ENCODE measurements at places on chromosomes 1 and 21. TPM values are rescaled to one million over a fixed set of nuclear protein-coding genes. Genes with fewer than 3 reads are reported as not detected.

Gene C8A
- total RNA-seq = not detected

Gene SLC44A5
- 3.9 TPM for total RNA-seq

DNA sequence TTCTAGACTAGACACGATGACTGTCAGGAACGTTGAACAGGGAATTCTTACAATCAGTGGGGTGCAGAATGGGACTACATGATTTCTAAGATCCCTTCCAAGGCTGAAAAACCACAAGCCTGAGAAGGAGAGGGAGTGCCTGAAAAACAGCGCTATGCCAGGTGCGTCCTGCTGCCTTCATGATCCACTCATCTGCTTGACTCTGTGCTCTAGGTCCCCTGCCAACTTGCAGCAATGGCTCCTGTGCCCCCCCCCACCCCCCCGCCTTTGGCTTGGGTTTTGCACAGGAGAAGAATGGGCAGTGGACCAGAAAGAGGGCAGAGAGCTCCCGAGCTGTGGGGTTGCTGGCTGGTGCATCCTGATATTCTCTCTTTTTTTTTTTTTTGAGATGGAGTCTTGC lies 5.9 kb downstream of the SLC2A7 start:
- no peak for DNase-seq

DNA sequence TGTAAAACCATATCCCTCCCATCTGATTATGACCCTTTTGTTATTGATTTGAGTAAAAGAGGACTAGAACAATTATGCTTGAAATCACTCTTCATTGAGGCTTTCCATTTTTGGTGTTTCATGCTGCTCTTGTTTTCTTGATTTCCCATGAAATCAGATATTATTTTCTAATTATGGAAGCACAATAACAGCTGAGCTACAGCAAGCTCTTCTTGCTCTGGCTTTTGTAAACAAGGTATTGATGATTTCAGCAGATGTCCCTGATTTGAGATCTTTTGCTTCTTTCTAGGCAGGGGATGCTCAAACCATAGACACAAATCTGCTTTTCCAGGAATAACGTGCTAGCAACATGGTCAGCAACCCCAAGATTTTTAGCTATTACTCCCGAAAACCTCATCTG lies 607.8 kb downstream of the NCAM2 start:
- no peak for DNase-seq

DNA sequence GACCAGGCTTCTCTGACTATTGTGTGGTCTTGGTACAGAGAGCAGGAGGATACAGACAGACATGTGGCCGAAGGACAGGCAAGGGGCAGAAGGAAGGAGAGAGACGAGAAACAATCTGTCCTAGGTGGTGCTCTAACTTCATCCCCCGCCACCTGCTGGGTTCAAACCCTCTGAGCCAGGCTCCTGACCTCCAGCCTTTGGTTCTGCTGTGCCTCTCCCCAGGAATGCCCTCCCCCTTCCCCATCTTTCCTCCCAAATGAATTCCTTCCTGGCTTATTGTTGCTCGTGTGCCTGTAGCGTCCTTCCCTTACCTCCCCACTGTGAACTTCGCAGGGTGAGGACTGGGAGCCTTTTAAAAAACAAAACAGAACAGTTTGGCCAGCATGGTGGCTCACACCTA lies 5.4 kb downstream of the TCEA3 start:
- no peak for DNase-seq

- DNase-seq = no peak
These were observed 5.1 kb downstream of the ST6GALNAC3 start for GRCh38 chr1:76079475-76080227.

- no peak for DNase-seq
These were observed 23.9 kb downstream of the TMEM50B start for GRCh38 chr21:33455686-33456446.

GRCh38 chr1:245645406-245645805 lies 490.6 kb downstream of the KIF26B start:
- DNase-seq = no peak

Data from cardiac septum (tissue), 1 donor.